ENCODE measurements at places on chromosomes 6 and 20. TPM values are rescaled to one million over a fixed set of nuclear protein-coding genes. Genes with fewer than 3 reads are reported as not detected.

DNA sequence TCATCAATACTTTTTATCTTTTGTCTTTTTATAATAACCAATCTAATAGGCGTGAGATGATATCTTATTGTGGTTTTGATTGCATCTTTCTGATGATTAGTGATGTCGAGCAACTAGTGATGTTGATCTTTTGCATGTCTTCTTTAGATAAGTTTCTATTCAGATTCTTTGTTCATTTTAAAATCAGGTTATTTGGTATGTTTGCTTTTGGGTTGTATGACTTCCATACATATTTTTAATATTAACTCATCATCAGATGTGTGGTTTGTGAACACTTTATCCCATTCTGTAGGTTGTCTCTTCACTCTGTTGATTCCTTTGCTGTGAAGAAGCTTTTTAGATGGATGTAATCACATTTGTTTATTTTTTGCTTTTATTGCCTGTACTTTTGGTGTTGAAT, 295.8 kb downstream of the BCKDHB start:
- DNase-seq: no peak

DNA sequence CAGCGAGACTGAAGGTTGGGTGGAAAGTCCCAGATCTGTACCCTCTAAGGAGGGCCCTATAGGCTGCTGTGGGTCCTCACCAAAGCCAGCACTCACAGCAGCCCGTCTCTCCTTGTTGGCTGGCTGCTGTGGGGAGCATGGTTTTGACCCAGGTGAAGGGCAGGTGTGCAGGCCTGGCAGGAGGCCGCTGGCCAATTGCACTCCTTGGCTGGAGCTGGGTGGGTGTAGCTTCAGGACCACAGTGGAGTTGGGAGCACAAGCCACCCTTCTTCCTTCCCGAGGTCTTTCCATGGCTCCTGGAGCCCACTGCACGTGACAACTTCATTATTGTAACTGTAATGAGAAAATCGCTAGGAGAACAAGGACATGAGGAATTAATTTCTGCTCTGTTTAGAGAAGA, 287.7 kb upstream of the FOXQ1 start:
- no peak for DNase-seq

- no peak for DNase-seq
Observed at GRCh38 chr6:144023216-144023615, 15.2 kb upstream of the PLAGL1 start.

- no peak for DNase-seq
Observed at GRCh38 chr6:17972074-17972952, 15.1 kb downstream of the KIF13A start.

GRCh38 chr20:5551621-5552020, 198.6 kb upstream of the SHLD1 start:
- no peak for DNase-seq

DNA sequence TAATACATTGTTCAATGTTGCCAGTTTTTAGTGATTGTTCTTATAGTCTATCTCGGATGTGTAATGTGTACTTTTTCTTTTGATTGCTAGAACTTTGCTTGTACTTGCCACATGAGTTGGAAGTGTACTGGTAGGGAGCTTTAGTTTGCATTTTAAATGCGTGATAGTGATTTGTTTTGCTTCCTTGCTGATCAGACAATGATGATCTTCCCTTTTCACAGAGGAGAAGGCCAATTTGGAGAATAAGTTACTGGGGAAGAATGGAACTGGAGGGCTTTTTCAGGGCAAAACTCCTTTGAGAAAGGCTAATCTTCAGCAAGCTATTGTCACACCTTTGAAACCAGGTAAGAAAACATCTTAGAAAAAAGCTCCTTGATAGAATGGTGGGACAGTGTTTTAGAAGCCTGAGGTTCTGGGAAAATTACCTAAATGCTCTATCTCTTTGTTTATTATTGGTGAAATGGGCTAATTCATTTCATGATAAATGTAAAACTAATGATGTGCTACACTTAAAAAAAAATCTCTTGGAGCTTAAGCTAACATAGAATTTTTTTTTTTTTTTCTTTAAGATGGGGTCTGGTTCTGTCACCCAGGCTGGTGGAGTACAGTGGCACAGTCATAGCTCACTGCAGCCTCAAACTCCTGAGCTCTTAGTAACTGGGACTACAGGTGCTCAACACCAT, 20.9 kb downstream of the TPX2 start:
- DNase-seq: no peak

- DNase-seq: no peak
Observed at GRCh38 chr6:126147291-126147815, 161.0 kb downstream of the TRMT11 start.

- DNase-seq: no peak
Observed at GRCh38 chr20:59751075-59751711, 146.9 kb downstream of the PHACTR3 start.

GRCh38 chr6:52310932-52311331, 26.4 kb upstream of the MCM3 start:
- no peak for DNase-seq

DNA sequence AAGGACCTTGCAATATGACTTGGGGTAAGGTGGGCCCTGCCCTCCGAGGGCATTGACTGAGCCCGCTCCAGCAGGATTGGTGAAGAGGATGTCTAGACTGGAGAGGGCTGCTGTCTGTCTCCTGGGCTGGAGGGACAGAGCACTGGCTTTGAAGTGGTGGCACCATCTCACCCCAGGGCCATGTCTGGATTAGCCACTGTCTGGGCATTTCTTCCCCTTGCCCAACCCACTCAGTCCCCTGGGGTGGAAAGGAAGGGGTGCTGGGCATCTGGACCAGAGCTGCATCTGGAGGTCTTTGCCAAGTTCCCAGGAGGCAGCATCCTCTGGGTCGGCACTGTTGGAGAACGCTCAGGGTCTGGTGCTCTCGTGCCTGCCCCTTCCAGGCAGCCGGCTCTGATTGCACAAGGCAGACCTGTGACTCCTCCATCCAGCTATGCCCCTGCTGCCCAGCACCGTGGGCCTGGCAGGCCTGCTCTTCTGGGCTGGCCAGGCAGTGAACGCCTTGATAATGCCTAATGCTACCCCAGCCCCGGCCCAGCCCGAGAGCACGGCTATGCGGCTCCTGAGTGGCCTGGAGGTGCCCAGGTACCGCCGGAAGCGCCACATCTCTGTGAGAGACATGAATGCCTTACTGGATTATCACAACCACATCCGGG, at the start of gene R3HDML:
Gene R3HDML, plus strand, starts transcription at position 319 of the 656 bp plus-strand sequence. Its CDS starts 115 bp downstream, at position 434.
- DNase-seq: no peak

- DNase-seq: no peak
Observed at GRCh38 chr20:41534170-41534569, 84.0 kb downstream of the CHD6 start.

- DNase-seq: no peak
Observed at GRCh38 chr6:126650931-126651330, 311.0 kb downstream of the CENPW start.

DNA sequence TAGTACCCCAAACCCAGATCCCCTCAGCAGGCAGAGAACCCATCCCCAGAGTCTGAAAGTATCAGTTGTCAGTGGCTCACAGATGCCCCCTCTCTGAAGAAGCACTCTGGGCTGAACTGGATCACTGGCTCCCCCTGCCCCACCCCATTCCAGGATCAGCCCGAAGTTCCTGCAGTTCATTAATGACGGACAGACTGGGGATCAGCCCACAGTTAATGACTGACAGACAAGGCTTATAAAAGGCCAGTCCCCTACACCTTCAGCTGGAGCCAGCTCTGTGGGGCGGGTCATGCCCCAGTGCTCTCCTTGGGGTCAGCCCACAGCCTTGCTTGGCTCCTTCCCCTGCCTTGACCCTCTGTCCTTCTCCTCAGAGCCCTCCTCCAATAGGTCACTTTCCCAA, 21.7 kb downstream of the KIAA1755 start:
- no peak for DNase-seq

GRCh38 chr20:43188861-43189553, 699 bp downstream of the PTPRT start:
- no peak for DNase-seq

DNA sequence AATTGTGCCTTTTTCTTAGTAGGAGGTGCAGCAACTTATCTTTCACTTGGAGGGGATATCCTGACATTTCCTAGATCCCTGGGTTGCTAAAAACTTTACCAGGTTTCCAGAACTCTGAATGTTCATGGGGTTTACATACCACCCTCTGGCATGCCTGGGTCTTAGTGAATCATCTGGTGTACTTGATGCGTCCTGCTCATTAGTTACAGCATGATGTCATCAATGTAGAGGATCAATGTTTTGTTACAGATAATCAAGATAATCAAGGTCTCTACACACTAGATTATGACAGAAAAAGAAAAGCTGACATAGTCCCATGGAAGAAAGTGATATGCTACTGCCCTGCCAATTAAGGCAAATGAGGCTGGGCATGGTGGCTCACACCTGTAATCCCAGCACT, 27.0 kb downstream of the FITM2 start:
- DNase-seq: no peak

GRCh38 chr20:19304389-19304788, 91.9 kb downstream of the SLC24A3 start:
- no peak for DNase-seq

DNA sequence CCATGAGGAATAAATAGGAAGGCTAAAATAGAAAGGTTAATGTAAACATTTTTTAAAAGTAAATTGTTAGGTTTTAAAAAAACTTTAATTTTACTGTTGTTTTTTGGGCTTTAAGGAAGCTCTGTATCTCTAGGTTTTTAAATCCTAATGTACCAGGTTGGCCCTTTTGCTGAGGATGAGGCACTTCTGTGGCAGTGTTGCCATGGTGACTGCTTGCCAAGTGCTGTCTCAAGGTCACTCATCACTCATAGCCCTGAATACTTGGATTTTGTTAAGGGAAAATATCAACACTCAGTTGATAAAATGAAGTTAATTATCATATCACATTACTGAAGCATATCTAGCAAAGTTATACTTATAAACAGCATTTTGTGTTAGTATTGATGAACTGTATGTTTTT, 50.2 kb downstream of the NCOA3 start:
- DNase-seq: no peak

DNA sequence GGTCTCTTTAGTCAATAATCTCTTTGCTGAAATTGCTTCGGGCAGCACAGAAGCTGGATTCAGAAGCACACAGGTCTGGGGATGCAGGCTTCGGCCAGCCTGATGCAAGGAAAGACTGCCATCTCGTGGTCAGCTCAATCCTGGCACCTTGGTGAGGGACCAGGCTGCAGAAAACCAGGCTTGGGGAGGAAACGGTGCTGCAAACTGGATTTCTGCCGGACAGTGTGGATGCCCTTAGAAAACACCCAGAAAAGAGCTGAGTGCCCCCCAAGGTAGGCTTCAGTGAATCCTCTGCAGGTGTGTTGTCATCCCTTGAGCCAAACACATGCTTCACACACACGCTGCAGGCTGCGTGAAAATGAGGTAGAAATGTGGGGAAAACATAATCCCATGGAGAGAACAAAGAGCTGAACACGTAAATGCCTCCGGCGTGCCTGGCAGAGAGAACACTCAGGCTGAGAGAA, 89.8 kb upstream of the PAX1 start:
- no peak for DNase-seq

GRCh38 chr6:170228946-170229310, 62.0 kb downstream of the DLL1 start:
- no peak for DNase-seq

DNA sequence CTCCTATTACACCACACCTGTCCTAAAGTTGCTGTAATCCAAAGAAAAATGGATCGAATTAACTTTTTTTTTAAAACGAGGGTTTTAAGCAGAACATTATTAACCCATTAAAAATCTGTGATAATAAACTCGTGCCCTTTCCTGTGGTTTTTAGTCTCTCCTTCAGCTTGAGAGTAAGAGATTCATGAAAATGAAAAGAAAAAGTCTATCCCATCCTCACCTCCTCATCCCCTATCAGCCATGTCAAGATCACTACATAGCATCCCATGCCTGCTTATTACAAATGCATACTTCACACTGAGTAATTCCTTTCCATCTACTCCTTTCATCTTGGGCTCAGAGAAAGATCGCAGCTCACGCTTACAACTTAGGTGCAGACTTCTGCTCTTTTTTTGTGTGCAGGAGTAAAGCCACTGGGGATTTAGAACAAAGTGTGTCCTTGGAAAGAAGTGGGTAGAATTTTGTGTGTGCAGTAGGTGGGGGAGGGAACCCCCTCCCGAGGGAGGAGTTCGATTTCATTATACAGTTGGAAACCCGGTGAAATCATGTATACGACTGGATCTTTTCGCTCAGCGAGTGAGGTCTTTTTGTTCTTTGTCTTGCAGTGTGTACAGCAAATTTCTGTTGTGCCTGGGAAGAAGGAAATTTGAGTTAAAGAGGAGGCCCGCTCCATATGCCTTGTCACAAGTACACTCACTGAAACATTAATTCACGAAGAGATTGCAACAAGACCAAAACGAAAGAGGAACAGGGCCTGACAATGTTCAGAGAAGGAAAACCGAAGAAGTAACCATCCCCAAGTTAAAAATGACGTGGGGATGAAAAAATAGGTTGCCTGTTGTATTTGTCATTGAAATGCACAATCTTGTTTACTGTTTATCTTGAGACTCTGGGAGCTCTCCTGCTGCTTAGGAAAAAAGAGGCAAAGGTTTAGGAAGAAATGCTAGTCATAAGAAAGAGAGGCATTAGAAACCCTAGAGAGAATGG, 146.5 kb upstream of the ZNF217 start:
- no peak for DNase-seq

DNA sequence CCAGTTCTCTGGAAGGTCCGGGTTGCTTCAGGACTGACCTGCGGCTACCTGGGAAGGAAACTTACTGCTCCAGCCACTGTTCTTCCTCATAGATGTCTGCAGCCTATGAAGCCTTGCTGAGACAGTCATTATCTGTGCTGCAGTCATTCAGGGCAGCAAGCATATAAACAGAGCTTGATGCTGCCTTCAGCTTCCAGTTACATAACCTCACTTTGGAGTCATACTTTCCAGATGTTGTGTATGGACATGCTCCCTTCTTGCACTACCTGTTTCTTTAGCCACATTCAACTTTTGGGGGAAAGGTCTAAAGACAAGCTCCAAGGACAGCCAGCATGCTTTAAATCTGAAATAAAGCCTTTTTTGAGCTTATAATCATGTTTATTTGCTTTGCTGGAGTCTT, 98.1 kb downstream of the SLC24A3 start:
- DNase-seq: no peak

The PROKR2 gene
- total RNA-seq: not detected

The APOM gene
- total RNA-seq: 0.67 TPM

The SLC26A8 gene
- not detected for total RNA-seq

The NMBR gene
- not detected for total RNA-seq

The HLA-DMA gene
- total RNA-seq: 36.4 TPM

The IRF4 gene
- 1.9 TPM for total RNA-seq

The BNIP5 gene
- not detected for total RNA-seq
